ENCODE measurements at places on chromosomes 1 and 21.

DNA sequence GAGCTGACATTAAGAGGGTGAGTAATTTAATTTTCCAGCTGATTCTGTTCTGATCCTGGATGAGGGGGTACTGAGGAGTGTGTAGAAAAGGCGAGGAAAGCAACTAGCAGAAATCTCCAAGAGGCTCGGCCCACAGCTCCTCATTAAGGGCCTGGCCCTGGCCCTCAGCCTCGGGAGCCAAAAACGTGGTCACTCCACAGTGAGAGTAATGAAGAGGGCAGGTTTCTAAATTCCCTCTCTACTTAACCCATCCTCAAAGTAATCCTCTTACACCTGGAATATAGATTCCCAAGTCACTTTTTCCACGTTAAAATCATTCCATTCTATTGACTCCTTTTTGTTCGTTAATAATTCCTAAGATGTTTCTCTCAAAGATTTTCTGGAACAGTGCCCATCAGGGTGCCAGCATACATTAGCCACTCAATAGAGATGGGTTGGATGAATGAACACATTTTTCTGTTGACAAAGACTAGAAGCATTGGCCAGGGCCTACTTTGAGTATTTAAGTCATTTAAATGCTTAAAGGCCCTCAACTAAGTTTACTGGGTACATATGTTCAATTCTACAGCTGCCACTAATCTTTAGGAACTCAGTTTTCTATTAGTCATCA lies 1.1 kb upstream of the COL11A1 start:
- no peak for DNase-seq

DNA sequence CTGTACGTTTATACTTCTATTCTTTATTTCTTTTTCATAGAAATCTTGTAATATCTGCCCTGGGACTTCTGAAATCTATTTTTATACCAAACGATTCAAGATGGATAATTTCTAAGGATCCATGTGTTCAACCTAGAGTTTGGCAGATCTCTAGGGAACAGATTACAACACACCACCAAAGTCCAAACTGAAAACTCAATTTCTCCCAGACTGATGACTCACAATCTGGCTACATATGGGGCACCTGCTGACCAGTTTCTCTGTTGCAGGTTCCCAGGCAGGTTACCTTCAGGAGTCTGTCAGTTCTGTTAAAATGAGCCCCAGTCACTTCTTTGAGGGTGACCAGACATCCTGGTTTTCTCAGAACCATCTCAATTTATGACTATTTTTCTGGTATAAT lies 439.4 kb downstream of the GPATCH2 start:
- DNase-seq = no peak

DNA sequence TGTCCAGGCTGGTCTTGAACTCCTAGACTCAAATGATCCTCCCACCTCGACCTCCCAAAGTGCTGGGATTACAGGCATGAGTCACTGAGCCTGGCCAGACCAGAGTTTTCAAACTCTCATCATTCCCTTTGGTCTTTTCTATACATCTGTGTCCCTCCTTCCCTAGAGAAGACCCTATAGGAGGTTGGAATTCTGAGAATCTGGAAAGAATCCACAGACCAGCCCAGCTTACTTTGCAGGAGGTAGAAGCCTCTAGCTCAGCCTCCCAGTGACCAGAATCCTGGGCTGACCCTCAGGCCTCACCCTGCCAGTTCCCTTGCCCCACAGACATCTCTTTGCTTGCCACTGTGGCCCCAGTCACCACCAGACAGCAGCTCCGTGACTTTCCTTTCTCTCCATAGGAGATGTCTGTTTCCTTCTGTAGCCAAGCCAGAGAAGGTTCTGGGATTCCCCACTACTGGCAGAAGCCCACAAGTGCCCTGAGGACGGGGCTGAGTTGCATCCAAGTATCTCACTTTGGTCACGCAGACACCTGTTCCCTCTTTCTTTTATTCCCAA lies 34.7 kb upstream of the KHDRBS1 start:
- DNase-seq = no peak

- no peak for DNase-seq
These were observed 519.2 kb upstream of the B3GALT2 start for GRCh38 chr1:193705554-193705981.

GRCh38 chr21:25742900-25743299 lies 8.1 kb downstream of the GABPA start:
- DNase-seq = no peak

DNA sequence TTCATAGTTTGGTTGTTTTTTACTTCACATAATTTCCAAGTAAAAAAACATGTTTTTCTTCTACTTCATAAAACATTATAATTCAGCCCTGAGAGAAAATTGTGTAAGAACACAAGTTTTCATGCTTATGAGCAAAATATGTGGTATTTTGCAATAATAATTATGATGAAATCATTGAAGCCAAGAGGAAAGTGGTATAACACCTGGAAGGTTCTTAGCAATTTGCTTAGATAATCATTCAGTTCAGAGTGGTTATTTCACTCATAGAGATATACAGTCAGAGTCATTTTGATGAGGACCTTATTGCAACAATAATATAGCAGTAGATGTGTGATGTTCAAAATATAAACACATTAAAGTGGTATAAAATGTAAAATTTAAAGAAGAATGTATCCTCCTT lies 94.5 kb downstream of the PLPPR4 start:
- no peak for DNase-seq

- no peak for DNase-seq
These were observed 143.9 kb downstream of the RGS7 start for GRCh38 chr1:241213139-241213538.

GRCh38 chr21:42684109-42684916 lies 30.9 kb downstream of the PDE9A start:
- DNase-seq = no peak

- peak; percentile 44 for DNase-seq
These were observed 685.0 kb downstream of the ADGRL2 start for GRCh38 chr1:82485591-82486369.

- no peak for DNase-seq
These were observed 60.3 kb downstream of the CD247 start for GRCh38 chr1:167457936-167458584.

GRCh38 chr1:29686012-29686930 lies 449.9 kb downstream of the PTPRU start:
- no peak for DNase-seq

GRCh38 chr1:14519976-14520375 lies 78.5 kb upstream of the KAZN start:
- no peak for DNase-seq

DNA sequence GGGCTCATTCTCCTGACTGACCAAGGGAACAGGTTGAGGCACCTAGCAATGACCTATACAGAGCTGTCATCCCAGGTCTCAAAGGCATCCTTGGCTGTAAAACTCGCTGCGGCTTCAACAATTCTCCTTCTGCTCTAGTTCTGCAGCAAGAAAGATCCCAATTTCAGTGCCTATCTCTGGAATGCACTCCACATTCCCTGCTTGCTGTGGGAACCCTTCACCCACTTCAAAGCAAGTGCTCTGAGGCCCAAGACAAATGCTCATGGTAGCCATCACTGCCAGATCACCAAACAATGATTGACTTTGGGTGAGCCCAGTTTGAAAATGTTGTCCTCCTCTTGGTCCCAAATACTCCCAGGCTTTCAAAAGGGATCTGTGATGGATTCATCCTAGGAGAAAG lies 37.7 kb upstream of the FMO3 start:
- no peak for DNase-seq

GRCh38 chr1:30805304-30806003 lies 47.9 kb upstream of the LAPTM5 start:
- no peak for DNase-seq

DNA sequence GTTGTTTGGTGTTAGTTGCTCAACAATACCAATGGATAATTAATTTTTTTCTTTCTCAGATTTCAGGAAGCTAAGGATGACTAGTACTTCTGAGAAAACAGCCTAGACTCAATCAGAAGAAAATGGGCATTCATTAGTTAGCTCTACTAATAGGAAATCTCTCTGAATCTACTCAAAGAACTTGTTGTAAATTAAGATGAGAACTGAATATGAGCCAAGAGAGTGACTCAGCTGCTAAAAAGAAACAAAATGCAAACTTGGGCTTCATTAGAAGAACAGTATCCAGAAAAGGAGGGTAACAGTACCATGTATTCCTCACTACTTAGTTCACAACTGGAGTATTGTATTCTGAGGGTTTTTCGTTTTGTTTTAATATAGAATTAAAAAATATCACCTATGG lies 12.5 kb downstream of the FOXJ3 start:
- no peak for DNase-seq

DNA sequence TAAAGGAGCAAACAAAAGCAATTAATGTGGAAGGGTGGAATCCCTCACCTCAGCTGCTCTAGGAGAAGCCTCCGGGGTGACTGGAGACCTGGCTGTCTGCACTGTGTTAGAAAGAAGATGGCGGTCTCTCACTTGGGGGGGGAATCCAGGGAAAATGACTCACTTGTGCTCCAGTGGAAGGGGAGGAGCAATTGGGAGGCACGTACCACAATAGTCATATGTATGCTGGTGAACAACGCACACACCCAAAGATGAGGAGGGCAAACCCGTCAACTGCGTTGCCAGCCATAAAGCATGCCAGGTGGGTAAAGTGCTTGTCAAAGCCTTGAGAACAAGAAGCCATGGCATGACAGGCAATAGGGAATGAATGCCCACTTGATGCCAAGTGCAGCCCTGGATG lies 22.1 kb downstream of the PLEKHA6 start:
- DNase-seq = no peak

GRCh38 chr21:44259082-44259705 lies 2.5 kb downstream of the DNMT3L start:
- DNase-seq = no peak

DNA sequence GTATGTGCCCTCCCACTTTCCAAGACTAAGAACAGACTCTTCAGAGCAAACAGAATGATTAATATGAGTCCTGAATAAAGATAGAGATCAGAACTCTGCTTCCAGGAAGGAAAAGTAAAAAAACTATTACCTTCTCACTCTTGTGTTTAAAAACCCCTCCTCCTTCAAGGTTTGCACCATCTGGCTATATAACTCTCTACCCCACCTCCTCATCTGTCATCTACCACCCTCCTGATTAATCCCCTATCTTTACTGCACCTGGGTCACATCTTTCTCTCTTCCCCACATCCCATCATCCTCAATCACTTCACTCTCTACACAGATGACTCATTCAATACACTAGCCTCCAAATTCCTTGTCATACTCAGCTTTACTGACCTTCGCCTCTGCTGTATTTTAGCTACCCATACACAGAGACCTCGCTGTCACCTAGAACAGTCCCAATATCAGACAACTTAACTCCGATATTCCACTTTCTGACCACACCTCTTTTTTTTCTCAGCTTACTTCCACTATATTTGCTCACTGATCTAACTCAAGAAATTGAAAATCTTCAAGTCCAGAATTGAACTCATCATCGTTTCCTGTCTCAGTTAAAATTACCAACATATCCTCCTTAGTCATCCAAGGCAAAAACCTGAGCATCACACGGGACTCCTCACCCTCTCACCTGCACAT lies 3.7 kb downstream of the SCMH1 start:
- DNase-seq = no peak

- no peak for DNase-seq
These were observed 47.3 kb downstream of the SLC25A24 start for GRCh38 chr1:108152782-108153222.

- no peak for DNase-seq
These were observed 39.3 kb downstream of the TCP10L start for GRCh38 chr21:32545948-32546441.

DNA sequence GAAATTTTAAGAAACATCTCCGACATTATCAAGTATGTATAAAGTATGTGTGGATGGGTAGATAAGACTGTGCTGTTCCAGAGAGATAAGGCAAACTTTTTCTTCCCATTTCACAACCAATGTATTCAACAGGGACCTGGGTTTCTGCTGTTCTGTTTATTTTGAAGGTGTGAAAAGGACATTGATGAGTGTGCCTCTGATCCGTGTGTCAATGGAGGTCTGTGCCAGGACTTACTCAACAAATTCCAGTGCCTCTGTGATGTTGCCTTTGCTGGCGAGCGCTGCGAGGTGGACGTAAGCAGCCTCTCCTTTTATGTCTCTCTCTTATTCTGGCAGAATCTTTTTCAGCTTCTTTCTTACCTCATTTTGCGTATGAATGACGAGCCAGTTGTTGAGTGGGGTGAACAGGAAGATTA lies 174.0 kb downstream of the CRB1 start:
- DNase-seq = no peak

GRCh38 chr1:25095635-25096200 lies 136.6 kb downstream of the SYF2 start:
- no peak for DNase-seq

- no peak for DNase-seq
These were observed 99.5 kb downstream of the CACHD1 start for GRCh38 chr1:64569411-64569810.

DNA sequence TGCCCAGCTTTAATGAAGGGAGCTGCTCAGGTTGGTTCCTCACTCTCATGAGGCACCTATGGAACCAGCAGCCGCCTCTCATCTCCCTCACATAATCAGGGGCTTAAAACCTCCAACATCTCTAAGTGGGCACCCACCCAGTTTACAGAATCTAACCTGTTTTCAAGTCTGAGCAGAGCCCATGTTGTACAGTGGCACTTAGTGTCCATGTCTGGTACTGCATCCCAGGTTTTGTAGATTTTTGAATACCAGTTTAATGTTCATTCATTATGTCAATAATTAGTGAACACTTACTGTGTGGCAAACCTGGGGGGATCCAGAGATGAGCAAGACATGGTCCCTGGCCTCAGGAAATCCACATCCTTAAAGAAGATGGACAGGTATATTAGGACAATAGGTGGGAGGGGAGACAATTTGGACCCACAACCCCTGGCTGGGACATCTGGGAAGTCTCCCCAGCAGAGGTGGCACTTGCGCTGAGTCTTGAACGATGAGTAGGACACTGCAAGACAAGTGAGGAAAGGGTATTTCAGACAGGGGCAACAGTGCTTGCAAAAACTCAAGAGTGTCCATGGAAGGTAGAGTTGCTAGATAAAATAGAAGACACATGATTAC lies 83.3 kb downstream of the LACTBL1 start:
- no peak for DNase-seq

- no peak for DNase-seq
These were observed 13.8 kb downstream of the RXRG start for GRCh38 chr1:165431079-165431478.

DNA sequence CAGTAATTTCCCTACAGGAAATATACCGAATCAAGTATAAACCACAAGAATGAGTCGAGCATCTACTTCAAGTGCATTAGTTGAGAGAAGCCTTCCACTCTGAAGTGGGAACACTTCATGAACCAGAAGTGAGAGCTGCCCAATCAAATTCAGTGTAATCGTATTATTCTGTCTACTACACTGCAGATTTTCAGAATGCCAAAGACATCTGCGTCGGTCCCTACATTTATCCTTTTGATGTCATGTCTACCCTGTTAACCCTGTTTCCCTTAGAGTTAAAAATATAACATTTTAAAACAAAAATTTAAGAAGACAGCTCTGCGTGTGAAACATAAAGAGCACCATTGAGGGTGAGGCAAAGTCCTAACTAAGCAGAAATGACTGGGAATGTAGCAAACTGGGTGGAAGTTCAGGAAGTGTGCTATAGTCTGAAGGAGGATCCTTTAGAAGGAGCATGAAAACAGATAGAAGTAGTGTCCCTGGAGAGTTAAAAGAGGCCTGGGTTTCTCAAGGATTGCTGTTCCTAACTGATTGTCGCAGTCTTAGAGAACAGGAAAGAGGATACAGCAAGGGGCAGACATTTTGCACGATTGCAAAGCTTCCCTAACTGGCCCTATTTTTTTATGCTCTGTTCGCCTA lies 291.2 kb downstream of the PTPRC start:
- DNase-seq = no peak

GRCh38 chr1:45843474-45843905 lies 40.1 kb downstream of the MAST2 start:
- no peak for DNase-seq

GRCh38 chr1:204256531-204256930 lies 42.7 kb upstream of the GOLT1A start:
- no peak for DNase-seq

Measured in NCI-H1417 (cell line).